A549 treated with Hydrocortisone at 1 μM for 4 hours (cell line): ENCODE measurements at places on chromosomes 4 and X. TPM values are rescaled to one million over a fixed set of nuclear protein-coding genes. Genes with fewer than 3 reads are reported as not detected.

SOWAHB gene
- total RNA-seq: 0.05 to 0.07 TPM (median 0.05 TPM) in 3 of 5 replicates, not detected in the others

OTC gene
- total RNA-seq: not detected in 5 replicates

SGCB gene
- 16.8 to 21.7 TPM (median 18.1 TPM) in 5 replicates for total RNA-seq

KIT gene
- 0.02 to 0.03 TPM (median 0.03 TPM) in 3 of 5 replicates, not detected in the others for total RNA-seq

MSX1 gene
- 5.3 to 8.9 TPM (median 8.6 TPM) in 5 replicates for total RNA-seq

CLDN34 gene
- not detected in 5 replicates for total RNA-seq

ARHGAP4 gene
- total RNA-seq: 1.3 to 2.1 TPM (median 1.4 TPM) in 5 replicates

IL15 gene
- total RNA-seq: 11.6 to 15.4 TPM (median 13.9 TPM) in 5 replicates

RENBP gene
- total RNA-seq: 0.10 to 0.36 TPM (median 0.18 TPM) in 4 of 5 replicates, not detected in the other

POU3F4 gene
- total RNA-seq: not detected in 5 replicates

RS1 gene
- not detected in 5 replicates for total RNA-seq

PCDH19 gene
- 0.02 to 0.24 TPM (median 0.03 TPM) in 5 replicates for total RNA-seq

MAGEA1 gene
- total RNA-seq: 0.05 to 0.09 TPM (median 0.06 TPM) in 4 of 5 replicates, not detected in the other

SSX2 gene
- total RNA-seq: not detected in 5 replicates

HEPH gene
- not detected in 5 replicates for total RNA-seq

ATP1B4 gene
- total RNA-seq: 0.01 TPM in 1 of 5 replicates, not detected in the others

XG gene
- 0.03 TPM in 1 of 5 replicates, not detected in the others for total RNA-seq

TSPAN6 gene
- 36.5 to 46.4 TPM (median 40.9 TPM) in 5 replicates for total RNA-seq

FRAS1 gene
- total RNA-seq: 2.0 to 3.3 TPM (median 2.6 TPM) in 5 replicates

KLF8 gene
- total RNA-seq: 0.02 to 0.06 TPM (median 0.03 TPM) in 4 of 5 replicates, not detected in the other

CLCN4 gene
- total RNA-seq: 3.6 to 5.9 TPM (median 4.3 TPM) in 5 replicates

NAP1L5 gene
- total RNA-seq: 2.0 to 2.4 TPM (median 2.3 TPM) in 5 replicates

MAB21L2 gene
- not detected in 5 replicates for total RNA-seq

SOX3 gene
- total RNA-seq: not detected in 5 replicates

HTR2C gene
- total RNA-seq: not detected in 5 replicates

OTUD6A gene
- not detected in 5 replicates for total RNA-seq

DCLK2 gene
- total RNA-seq: 8.2 to 10.1 TPM (median 8.6 TPM) in 5 replicates

STBD1 gene
- 9.2 to 13.6 TPM (median 12.3 TPM) in 5 replicates for total RNA-seq

MAGEA9 gene
- total RNA-seq: not detected in 5 replicates

SLC16A2 gene
- 17.8 to 25.1 TPM (median 19.9 TPM) in 5 replicates for total RNA-seq

SPOCK3 gene
- total RNA-seq: 0.13 to 0.36 TPM (median 0.16 TPM) in 5 replicates

TFE3 gene
- total RNA-seq: 45.3 to 50.5 TPM (median 48.5 TPM) in 5 replicates

SPANXN4 gene
- total RNA-seq: not detected in 5 replicates

THAP6 gene
- total RNA-seq: 4.8 to 6.3 TPM (median 5.2 TPM) in 5 replicates

STATH gene
- not detected in 5 replicates for total RNA-seq

ZCCHC12 gene
- total RNA-seq: 0.15 to 0.30 TPM (median 0.17 TPM) in 5 replicates

RAB41 gene
- total RNA-seq: not detected in 5 replicates

LANCL3 gene
- not detected in 5 replicates for total RNA-seq

MAGEA2 gene
- total RNA-seq: 0.06 to 0.29 TPM (median 0.07 TPM) in 3 of 5 replicates, not detected in the others

MAGEB10 gene
- not detected in 5 replicates for total RNA-seq

RTL3 gene
- 0.06 to 0.14 TPM (median 0.08 TPM) in 5 replicates for total RNA-seq

CT45A2 gene
- 0.10 TPM in 1 of 5 replicates, not detected in the others for total RNA-seq
